Transverse colon (tissue), 4 donors: ENCODE measurements at places on chromosomes 11 and 22. TPM values are rescaled to one million over a fixed set of nuclear protein-coding genes. Genes with fewer than 3 reads are reported as not detected.

RIC3 gene
- 43.0 TPM for total RNA-seq

TMA7B gene
- not detected for total RNA-seq

SAA2 gene
- total RNA-seq: not detected

OR5P2 gene
- not detected for total RNA-seq

ARHGAP20 gene
- total RNA-seq: 2.6 TPM

RIMBP3C gene
- not detected for total RNA-seq

HOATZ gene
- total RNA-seq: not detected

B4GALNT4 gene
- total RNA-seq: 0.82 TPM

FOLH1 gene
- total RNA-seq: not detected

DNAJB7 gene
- 0.64 TPM for total RNA-seq

FAM168A gene
- total RNA-seq: 23.5 TPM

IGSF22 gene
- not detected for total RNA-seq

SSRP1 gene
- total RNA-seq: 52.8 TPM

BIK gene
- 23.5 TPM for total RNA-seq

OR10S1 gene
- total RNA-seq: not detected

E2F8 gene
- 1.2 TPM for total RNA-seq

INPPL1 gene
- 388 TPM for total RNA-seq

OVOL1 gene
- total RNA-seq: 44.1 TPM

ATL3 gene
- total RNA-seq: 60.8 TPM

CCDC15 gene
- 0.82 TPM for total RNA-seq

WNT7B gene
- not detected for total RNA-seq

NAT10 gene
- 30.6 TPM for total RNA-seq

MS4A8 gene
- total RNA-seq: 54.1 TPM

ATG16L2 gene
- total RNA-seq: 61.3 TPM
